Prostate gland (tissue), 2 donors: ENCODE measurements at places on chromosomes 5 and 9.

DNA sequence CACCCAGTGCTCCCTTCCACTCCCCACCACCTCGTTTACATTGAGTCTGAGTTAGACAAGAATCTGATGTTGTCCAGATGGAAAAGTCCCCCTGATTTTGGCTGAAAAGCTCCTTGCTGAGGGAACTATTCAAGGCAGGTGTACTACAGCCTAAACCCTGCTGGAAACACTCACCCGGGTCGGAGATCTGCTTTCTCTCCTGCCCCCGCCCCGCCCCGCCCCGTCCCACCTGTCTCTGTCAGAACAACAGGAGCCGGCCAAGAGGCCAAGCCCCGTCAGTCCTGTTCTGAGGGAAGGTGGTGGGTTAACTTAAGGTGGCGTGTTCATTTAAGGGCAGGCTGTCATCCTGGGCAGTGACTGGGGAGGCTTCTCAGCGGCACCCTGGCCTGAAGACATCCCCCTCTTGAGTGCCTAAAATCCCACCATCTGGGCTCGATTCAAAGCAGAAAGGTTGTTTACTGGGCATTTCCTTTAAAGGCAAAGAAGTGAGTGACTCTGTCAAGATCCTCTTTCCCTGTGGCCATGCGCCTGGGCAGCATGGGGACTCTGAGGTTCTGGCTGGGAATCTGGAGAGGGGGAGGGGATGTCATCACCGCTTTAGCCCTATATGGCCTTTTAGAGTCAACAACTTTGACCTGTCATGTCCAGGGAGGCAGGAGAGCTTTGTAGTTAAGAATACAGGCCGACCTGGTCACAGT, 71.1 kb upstream of the NEURL1B start:
- DNase-seq, result no peak

- peak; percentile 55 for DNase-seq
Observed at GRCh38 chr9:93096131-93096802, at the start of gene CARD19. Gene CARD19, plus strand, starts transcription at chr9:93096217. Its CDS starts 129 bp downstream, at chr9:93096346.

DNA sequence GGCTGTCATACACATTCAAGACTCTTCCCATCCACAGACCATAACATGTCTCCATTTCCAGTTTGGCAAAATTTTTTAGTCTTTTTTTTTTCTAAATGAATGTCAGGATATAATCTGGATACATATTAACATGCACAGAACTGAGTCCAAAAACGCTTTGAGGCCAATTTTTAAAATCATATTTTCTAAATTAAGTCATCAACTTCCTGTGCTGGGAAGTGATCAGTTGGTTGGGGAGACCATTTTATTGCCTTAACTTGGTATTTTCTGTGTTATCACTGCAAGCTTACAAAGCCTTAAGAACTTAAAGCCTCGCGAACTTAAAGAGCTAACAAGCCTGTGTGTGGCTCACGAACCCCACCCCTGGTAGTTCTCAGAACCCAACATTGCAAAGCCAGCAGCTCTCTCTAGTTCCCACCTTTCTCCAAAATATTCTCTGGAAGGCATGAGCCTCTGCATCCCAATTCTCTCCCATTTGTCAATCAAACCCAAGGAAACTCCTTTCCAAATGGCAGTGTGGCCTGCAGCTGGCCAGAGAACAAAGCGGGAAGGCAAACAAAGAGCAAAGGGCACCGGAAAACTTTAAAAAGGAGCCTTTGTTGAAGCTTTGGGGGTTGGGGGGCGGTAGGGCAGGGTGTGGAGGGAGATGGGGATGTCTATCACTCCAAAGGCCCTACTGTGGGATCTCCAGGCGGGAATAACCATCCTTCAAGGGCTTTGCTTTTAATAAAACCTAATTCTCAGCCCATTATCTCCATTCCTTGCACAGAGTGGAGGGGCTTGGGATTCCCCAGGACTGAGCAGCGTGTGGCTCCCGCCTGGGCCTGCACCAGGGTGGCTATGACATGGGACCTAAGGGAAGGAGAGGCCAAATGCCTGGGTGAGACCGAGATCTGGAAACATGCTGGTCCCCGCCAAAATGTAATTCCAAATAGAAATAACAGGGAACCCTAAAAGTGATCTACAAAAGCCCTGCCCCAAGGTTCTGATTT, 65.0 kb downstream of the ROR2 start:
- no peak for DNase-seq

GRCh38 chr5:72305194-72306142, 14.6 kb downstream of the MRPS27 start:
- DNase-seq, result no peak

DNA sequence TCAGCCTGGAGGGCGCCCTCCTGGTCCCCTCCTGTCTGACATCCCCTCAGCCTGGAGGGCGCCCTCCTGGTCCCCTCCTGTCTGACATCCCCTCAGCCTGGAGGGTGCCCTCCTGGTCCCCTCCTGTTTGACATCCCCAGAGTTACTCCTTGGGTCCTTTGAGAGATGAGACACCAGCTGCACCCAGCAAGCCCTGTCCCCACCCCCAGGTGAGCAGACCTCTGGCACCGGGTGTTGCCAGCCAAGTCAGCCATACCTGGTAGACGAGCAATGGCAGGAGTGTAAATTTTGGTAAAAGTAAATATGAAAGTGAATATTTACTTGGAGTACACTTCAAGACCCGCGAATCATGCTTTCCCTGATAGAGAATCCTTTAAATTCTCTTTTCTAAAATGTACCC, 25.4 kb downstream of the EXOC3 start:
- no peak for DNase-seq

GRCh38 chr9:34686732-34687131, 4.3 kb downstream of the CCL19 start:
- no peak for DNase-seq

- no peak for DNase-seq
Observed at GRCh38 chr9:86828631-86829030, 118.7 kb downstream of the GAS1 start.

DNA sequence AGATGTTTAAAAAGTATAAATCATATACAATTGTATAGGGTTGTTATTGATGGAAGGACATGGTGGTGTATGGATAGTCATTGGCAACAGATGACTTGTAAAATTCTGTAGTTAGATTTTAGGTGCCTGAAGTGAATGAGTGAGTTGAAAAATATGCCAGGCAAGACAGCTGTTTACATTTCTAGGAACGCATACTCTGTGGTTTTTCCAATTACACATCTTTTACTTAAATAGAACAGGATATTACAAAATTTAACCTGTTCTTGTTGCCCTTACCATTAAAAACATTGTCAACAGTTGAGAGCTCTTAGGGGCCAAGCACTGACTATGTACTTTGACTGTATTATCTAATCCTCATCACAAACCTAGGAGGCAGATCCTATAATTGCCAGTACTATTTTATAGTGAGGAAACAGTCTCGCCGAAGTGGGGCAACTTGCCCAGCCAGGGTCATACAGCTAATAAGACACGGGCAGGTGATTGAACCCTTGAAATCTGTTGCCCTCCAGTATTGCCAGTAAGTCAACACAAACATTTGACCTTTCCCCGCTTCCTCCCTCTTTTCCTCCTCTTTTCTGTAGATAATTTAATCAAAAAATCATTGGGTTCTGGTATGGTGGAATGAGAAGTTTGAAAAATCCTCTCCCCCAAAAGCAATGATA, 88.6 kb downstream of the MACROH2A1 start:
- DNase-seq, result no peak

- DNase-seq, result no peak
Observed at GRCh38 chr5:28301712-28302111, 1263.3 kb upstream of the CDH9 start.

GRCh38 chr5:20266066-20266465, 278.1 kb upstream of the CDH18 start:
- no peak for DNase-seq

GRCh38 chr9:121756474-121757280, 105.2 kb downstream of the DAB2IP start:
- DNase-seq, result no peak
